ENCODE measurements at places on chromosomes 5 and 9.

DNA sequence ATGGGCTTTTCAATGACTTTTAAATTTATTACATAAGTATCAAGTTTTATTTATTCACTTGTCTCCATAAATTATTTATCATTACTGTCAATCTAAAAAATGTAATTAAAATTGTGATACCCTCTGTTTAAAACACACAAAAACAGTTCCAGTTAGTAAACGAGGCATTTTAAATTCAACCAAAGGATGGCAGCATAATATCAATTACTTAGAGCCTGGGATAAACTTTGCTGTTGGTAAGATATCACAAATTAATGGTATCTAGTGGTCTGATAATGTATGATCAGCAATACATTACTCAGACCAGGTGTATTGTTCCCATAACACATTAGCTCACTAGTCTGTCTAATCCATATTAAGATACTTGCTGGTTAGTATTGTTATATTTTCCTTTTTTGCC is 9.6 kb upstream of the IFNE start:
- no peak for DNase-seq

GRCh38 chr5:65483546-65484346 is 2.0 kb upstream of the ADAMTS6 start:
- no peak for DNase-seq

DNA sequence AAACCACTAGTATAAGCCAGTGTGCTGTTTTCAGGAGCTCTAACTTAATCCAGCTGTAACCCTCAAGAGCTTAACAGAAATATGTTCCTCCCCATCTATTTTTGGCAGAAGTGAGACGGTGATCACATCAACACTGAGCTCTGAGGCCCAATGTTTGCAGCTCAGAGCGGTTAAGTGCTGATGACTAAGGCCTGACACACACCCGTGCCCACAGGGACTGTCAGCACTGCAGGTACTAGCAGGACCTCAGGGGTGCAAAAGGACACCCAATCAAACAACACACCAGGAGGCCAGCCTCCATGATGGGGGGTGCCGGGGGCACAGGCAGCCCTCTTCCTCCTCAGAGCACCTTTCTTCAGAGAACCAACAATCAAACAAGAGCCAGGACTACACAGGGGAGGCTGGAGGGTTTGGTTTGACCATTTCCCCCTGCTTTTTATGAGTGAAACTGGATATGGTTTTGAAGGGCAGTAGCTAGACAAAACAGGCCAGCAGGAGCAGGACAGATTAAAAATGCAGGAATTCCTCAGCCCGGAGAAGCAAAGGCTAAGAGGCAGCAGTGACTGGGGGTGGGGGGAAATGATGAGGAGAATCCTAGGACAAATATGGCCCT is 61.3 kb downstream of the RAPGEF1 start:
- DNase-seq = peak; percentile 65

DNA sequence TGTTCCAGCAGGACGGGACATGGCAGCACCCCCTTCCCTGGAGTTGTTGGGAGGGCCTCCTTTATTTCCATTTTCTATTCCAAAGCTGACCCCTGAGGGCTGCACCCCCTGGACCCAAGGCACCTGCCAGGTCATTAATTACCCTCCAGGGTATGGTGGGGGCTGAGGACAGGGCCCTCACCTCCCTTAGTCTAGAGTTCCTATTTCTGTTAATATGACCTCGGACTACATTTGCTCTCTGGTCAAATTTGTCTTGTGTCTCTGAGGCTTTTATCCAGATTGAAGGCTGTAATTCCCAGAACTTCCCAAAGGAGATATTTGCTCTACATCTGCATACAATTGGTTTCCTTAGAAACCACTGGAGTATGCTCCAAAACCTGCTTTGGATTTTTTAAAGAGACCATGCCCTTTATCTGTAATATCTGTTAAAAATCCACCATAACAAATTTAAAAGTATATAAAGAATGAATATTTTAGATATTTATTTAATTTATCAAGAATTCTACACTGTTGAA is 16.8 kb downstream of the PHF2 start:
- DNase-seq = no peak

- no peak for DNase-seq
Measured at GRCh38 chr9:121700832-121701419, 49.5 kb downstream of the DAB2IP start.

DNA sequence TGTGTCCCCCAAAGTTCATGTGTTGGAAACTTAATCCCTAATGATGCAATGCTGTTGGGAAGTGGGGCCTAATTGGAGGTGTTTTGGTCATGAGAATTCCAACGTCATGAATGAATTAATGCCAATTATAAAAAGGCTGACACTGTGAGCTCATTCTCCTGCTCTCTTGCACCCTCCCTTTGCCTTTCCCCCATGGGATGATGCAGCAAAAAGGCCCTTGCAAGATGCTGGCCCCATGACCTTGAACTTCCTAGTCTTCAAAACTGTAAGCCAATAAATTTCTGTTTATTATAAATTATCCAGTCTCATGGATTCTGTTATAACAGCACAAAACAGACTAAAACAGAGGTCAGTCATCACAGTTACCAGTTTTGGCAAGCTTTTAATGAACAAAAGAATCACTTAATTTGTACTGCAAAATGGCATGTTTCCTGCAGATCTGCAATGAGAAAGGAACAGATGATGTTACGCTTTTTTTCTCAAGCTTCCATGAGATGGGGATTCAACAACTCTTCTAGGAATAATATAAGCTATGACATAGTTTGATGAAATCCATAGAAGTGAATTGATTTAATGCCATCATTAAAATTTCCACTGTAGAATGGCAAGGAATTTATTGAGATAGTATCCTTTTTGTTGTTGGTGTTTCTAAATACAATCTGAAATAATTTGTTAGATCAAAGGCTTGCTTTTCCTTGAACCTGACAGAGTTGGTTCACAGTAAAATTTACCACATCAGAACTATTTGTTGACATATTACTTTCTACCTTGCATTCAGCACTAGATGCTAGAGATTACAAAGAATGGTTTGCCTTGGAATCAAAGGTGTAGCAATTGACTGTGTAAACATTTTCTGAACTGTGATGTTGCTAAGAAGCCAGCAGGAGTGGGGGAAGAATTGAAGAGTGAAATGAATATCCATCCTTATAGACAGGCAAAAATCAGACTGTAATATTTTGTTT is 29.3 kb upstream of the RFK start:
- no peak for DNase-seq

GRCh38 chr9:114116126-114116747 is 17.1 kb upstream of the KIF12 start:
- DNase-seq = no peak

DNA sequence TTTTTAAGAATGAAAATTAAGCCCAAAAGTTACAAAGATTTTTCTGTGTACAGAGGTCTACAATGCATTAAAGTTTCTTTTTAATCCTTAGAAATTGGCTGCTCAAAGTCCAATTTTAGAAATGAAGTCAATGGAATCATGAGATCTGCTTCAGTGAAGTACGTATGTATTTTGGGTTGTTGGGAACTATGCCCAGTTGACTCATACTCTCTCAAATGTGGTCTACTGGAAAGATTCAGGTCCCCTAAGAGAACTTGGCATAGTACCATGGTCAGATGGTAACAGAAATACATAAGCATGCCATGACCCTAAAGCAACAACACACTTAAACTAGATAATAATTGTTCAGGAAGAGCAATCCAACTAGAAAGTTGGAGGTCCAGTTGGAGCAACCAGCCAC is 23.0 kb downstream of the FBLL1 start:
- no peak for DNase-seq

- no peak for DNase-seq
Measured at GRCh38 chr5:68875351-68875750, 218.5 kb upstream of the SLC30A5 start.

DNA sequence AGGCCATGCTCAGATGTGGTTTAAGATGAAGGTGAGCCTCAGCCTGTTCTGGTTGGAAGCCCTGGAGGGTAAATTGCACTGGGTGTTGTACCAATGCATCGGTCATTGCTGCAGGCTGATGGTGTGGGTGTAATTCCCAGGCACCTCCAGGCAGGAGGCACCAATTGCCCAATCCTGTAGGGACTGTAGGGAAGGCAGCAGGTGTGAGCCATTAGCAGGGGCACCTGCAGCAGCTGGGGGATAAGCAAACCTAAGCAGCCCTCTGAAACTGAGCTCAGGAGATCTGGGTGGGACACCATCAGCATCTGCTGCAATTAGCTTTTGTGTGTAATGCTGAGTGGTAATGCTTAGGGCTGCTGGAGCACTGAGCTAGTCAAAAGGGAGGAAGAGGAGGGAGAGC is 190.1 kb upstream of the TBC1D2 start:
- DNase-seq = no peak

- DNase-seq = no peak
Measured at GRCh38 chr9:75909776-75910175, 19.3 kb downstream of the PCSK5 start.

DNA sequence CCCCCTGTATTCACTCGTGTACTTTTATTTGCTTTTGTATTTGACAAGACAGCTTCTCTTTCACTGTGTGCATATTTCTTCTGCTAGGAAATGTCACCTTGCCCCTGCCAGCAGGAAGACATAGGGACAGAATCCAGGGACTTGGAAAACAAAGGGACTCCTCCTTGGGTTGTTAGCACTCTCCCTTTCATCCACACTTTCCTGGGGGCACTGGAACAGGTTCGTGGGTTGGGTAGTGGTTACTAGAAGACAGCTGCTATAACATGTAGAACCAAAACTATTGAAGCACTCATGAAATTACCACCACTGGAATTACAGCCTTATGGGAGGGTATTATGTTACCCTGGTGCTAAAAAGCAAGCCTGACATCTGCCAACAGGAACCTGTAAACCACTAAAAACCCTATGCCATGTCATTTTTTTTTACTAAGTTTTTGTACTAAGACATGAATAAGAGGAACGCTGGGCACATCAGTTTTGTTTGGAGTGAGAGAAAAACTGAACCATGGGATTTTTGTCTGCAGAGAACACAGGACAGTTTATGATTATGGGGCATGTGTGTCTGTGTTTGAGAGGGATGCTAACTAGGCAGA is 4.7 kb upstream of the CCL28 start:
- DNase-seq = no peak

GRCh38 chr5:33261305-33261704 is 179.5 kb upstream of the TARS1 start:
- DNase-seq = no peak

GRCh38 chr5:91684625-91685024 is 301.5 kb upstream of the ARRDC3 start:
- DNase-seq = no peak

GRCh38 chr5:133716532-133717183 is 104.3 kb upstream of the FSTL4 start:
- DNase-seq = no peak

GRCh38 chr5:73998489-73998888 is 372.5 kb downstream of the ARHGEF28 start:
- no peak for DNase-seq

- DNase-seq = no peak
Measured at GRCh38 chr5:136840601-136841000, 475.3 kb upstream of the TRPC7 start.

GRCh38 chr5:114362977-114363761 is 1.3 kb downstream of the KCNN2 start:
- no peak for DNase-seq

DNA sequence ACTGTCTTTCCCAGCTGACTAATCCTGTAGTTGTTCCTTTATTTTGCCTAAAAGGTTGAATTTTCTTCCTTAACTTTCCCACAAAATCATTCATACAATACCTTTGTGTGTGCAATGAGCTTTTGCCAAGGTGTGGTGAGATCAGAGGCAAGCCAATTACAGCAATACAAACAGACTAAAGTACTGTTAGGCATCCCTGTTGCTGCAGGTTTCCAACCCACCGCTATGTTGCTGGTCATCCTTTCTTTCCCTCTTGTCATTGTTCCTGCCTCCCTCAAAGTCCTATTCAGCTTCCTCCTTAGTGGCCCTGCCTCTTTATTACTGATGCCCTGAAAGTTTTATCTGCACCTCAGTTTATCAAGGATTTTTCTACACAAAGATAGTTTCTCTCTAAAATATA is 22.1 kb downstream of the ITGA2 start:
- no peak for DNase-seq

- no peak for DNase-seq
Measured at GRCh38 chr9:113593682-113594281, 130.3 kb downstream of the RGS3 start.

GRCh38 chr5:54895816-54896341 is 89.5 kb downstream of the ESM1 start:
- no peak for DNase-seq

DNA sequence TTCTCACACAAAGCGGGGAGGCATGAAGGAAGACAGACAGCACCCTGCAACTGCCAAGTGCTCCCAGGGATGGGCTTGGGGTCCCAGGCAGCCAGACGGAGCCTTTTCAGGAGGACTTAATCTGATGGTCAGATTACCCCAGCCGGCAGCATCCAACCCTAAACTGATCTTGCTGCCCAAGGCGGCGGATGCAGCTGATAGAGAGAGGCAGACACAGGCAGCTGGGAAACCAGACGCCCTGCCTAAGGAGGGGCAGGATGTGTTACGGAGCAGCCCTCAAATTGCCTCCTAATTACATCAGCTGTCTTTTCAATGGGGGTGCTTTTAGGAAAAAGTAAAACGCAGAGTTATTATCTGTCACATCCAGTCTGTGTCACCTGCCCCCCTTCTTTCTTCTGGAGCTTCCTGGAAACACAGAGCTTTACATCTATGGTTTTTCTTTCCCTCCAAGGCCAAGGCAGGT is 190.9 kb upstream of the PANK3 start:
- DNase-seq = no peak

DNA sequence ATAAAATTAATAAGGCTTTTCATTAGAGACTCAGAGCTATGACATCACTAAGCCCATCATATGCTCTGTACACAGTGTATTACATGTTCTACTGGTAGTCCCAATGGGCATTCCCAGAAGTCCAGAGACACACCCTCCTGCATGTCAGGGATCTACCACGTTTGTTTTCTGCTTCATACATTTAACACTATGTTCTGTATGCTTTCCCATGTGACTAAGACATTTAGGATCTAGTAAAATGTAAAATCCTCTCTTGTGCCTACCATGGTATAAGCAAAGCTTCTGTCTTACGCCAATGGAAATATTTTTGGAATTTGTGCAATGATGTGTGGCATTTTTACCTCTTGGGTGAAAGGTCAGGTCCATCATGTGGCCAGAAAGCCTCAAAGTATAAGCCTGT is 192.4 kb downstream of the ADAMTSL1 start:
- no peak for DNase-seq

Measured in activated CD8-positive, alpha-beta memory T cell treated with anti-CD3 and anti-CD28 coated beads for 4 hours (primary cell).